ENCODE measurements at places on chromosomes 7 and 10.
A peak's percentile ranks its signal among the peaks of the same experiment; 100 is the strongest.

DNA sequence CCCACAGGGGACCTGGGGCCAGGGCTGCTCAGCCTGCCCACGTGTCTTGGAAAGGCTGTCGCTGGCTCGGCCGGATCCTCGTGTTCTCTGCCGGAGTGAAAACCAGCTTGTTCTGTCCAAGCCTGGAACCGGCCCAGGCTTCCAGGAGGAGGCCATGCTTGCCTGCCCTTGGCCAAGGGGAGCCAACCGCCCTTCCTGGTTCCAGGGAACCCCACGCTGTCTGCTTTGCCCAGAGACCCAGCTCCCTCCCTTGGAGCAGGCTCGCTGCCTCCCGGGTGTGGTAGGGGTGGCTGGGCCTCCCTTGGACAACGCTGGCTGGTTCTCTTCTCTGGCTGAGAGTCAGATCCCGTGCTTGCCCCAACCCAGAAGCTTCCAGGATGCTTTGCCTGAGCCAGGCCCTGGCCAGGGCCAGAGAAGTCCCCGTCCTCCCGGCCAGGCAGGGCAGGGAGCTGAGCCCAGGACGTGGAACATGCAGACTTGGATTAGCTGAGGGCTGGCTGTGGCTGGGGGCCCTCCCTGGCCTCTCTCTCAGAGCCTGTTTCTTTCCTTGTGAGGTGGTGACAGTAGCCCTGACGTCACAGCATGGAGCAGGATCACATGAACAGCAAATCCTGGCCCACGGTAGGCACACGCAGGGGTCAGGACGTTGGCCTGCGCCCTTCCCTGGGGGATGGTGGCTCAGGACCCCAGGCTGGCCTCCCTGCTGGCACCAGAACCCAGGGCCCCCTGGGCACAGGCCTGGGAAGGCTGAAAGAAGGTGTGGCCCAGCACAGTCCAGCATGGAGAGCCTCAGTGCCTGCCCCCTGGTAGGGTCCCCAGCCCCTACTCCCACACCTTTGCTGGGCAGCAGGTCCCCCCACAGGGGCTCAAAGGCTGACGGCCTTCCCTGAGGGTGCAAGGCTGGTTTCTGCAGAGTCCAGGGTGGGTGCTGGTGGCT lies 67.5 kb downstream of the PWWP2B start:
- DNase-seq, result no peak

DNA sequence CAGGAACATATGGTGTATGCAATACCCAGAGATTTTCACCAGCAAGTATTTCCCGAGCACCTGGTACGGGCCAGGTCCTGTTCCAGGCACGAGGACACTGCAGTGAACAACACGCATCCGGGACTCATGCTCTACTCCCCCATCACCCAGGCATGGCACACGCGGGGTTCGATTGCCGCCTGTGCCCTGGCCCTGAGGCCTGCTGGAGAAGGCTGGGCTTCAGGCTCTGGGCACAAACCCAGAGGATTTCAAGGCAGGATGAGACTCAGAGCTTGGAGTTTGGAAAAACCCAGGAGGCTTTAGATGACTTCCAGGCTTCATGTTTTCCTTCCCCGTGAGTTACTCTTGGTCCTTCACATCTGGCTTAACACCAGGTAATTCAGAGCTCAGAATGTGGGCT lies 143.5 kb downstream of the NEURL1 start:
- no peak for DNase-seq

DNA sequence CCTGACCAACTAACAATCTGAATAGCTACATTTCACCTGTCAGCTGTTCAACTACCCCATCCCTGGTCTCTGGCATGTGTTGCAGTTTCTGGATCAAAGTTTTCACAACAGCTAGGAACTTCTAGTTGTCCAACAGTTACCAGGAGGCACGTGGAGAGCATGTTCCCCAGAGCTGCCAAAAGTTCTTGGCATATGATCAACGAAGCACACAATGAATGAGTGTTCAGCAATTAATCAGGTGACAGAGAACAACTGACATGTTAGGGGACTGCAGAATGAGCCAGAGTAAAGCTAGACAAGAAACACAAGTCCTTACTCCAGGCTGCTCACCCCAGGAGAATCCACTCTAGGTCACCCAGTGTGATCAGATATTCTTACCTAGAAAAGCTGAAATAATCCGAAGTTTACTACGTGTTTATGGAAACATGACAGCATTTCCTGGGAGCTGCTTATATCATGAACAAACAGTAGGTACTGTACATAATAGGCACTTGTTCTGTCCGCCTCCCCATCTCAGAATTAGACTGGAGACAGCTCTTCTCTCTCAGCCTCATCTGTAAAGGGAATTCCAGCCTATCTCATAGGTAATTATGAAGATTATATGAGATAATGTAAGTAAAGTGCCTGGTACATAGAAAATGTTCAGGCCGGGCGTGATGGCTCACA lies 50.6 kb downstream of the ZNF438 start:
- no peak for DNase-seq

GRCh38 chr7:157849341-157849596 lies 512.5 kb downstream of the DNAJB6 start:
- DNase-seq, result no peak

- DNase-seq, result no peak
Observed at GRCh38 chr10:99880080-99880835, 97.8 kb downstream of the ABCC2 start.

DNA sequence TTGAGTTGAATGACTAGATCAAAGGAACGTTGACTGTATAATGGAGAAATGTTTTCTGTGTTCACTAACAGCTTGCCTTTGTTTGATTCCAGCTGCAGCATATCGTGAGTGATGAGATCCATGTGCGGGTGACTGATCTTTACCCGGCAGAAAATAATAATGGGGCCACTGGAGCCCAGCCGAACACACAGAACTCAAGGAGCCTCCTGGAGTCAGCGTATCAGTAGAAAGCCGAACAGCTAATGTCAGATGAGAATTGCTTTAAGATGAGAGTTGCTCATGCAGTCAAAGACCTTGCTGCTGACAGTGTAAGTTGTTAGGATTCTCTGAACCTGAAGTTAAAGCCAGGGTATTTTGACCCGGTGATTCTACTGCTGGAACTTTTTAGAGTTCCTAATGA lies 34.3 kb upstream of the MTPAP start:
- no peak for DNase-seq

GRCh38 chr10:75240329-75241076 lies 4.7 kb upstream of the COMTD1 start:
- DNase-seq, result no peak

GRCh38 chr7:118280319-118281012 lies 56.0 kb downstream of the ANKRD7 start:
- no peak for DNase-seq

GRCh38 chr10:118816471-118817168 lies 61.9 kb upstream of the CACUL1 start:
- peak; percentile 23 for DNase-seq

GRCh38 chr7:152912511-152912910 lies 153.0 kb downstream of the ACTR3B start:
- no peak for DNase-seq

DNA sequence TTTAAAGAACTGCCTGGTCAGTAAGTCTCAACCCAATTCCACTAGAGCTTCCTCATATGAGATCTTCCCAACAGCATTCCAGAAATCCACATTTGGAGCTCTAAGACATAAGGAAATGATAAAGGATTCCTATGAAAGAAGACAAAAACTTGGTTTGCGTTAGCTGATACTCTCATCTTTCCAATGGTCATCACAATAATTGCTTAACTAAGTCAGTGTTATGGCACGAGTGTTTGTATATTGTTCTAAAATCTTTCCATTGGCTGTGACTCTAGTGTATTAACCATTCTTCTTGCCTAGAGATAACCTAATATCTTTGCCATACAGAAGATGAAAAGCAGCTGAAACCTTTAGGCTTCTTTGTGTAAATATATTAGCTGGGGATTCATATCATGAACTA lies 289.0 kb downstream of the SNX13 start:
- no peak for DNase-seq

GRCh38 chr10:6134099-6134823 lies 45.4 kb downstream of the RBM17 start:
- DNase-seq, result no peak

DNA sequence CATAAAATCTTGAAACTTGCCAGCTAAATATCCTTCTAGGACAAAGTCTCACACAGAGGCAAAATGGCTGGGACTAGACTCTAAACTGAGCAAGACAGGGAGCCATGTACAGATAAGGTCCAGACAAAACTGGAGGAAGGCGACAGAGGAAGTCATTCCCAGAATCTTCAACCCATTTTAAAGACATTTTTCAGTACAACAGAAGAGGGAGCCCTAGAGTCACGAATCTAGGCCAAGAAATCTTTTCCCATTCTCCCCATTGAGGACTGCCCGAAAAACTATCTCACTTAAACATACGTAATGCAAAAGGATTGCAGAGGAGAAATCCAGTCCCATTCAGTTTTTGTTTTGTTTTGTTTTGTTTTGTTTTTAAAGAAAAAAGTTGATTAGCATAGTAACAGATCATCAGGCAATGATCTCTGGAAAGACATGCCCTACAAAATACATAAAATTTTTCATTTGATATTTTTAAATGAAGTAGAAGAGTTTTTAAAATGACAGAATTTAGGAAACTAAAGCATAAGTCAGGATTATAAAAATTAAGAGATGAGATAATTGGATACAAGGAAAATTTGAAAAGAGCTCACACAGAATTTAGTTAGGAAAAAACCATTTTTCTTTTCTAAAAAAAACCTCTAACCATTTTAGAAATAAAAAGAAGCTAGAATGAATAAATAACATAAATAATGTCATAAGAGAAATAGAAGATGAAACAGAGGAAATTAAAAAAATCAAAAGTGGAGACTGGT lies 16.9 kb upstream of the PRF1 start:
- DNase-seq, result no peak

DNA sequence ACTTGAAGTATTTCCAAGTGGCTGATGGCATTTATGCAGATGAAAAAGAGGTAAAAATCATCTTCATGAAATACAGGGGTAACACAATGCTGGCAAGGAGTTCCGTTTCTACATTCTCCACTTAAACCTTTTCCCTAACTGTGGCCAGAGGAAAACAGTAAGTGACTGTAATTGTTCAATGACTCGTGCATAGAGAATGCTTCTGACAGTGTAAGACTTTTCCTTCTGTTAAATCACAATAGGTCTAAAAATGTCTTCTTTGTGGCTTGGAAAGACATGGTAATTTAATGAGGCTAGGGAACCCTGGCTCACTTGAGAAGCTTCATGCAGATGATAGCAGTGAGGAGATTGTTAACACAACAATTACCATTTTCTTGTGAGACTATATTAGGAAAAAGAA lies 50.3 kb upstream of the RSU1 start:
- no peak for DNase-seq

GRCh38 chr10:110459600-110459999 lies 38.1 kb upstream of the DUSP5 start:
- no peak for DNase-seq

- no peak for DNase-seq
Observed at GRCh38 chr10:117455346-117455745, 80.1 kb upstream of the PDZD8 start.

GRCh38 chr10:48254750-48255512 lies 19.6 kb downstream of the FRMPD2 start:
- DNase-seq, result no peak

DNA sequence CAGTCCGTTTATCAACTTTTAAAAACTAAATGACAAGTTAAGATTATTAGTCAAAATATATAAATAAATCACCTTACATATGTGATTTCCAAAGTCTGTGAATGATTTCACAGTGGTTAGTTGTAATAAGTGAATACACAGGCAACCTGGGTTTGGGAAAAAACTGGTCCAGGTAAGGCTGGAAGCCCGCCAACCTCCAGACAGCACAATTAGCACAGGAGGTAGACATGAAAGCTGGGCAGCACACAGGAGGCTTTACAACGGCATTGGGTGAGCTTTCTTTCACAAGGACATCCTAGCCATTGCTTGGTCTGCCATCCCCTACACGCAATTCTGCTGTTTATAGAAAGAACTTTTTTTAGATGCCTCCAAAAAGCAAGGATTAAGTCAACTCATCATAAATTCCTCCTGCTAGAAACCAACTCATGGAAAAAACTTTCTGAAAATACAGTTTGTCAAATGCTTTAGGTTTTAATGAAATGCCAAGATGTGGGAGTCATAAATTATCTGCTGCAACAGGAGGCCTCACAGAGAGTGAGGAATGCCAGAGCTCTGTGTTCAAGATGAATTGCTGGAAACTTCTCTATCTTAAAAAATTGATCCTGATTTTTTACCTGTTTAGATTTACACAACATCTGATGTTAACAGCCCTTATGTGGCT lies 346.8 kb upstream of the NFE2L3 start:
- peak; percentile 52 for DNase-seq

DNA sequence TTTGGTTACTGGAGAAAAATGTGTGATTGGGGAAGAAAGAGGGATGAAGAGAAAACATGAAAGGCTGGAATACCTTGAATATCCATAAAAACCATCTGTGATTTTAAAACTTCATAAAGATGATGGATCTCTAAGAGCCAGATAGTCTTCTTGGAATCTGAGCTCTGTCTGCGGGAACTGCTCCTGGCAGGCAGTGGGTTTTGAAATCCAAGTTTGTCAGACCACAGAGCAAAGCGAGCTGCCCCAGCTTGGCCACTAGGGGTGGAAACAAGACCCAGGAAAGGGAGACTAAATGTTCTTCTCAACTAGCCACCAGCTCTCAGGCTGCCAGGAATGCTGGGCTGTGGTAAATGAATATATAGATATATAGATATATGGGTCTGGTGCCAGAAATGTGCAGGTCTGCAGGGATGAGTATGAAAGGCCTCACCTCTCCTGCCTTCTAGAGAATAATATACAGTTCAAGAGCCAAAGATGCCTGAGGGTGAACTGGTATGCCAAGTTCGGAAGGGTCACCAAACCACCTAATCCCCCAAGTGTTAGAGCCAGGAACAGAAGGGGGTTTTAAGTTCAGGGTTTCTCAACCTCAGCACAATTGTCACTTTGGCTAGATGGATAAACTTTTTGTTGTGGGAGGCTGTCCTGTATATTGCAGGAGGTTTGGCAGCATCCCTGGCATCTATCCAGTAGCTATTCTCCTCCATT lies 208.8 kb downstream of the KCNMA1 start:
- DNase-seq, result no peak

GRCh38 chr7:47405921-47406800 lies 175.8 kb downstream of the TNS3 start:
- DNase-seq, result peak; percentile 8

GRCh38 chr7:108120933-108121332 lies 9.2 kb downstream of the LAMB4 start:
- DNase-seq, result no peak

- no peak for DNase-seq
Observed at GRCh38 chr10:59748834-59749233, 4.4 kb downstream of the MRLN start.

GRCh38 chr7:105188201-105188600 lies 174.2 kb downstream of the KMT2E start:
- no peak for DNase-seq
